IPS DF 19.7 (cell line): ENCODE measurements at places on chromosomes 7 and 10.

DNA sequence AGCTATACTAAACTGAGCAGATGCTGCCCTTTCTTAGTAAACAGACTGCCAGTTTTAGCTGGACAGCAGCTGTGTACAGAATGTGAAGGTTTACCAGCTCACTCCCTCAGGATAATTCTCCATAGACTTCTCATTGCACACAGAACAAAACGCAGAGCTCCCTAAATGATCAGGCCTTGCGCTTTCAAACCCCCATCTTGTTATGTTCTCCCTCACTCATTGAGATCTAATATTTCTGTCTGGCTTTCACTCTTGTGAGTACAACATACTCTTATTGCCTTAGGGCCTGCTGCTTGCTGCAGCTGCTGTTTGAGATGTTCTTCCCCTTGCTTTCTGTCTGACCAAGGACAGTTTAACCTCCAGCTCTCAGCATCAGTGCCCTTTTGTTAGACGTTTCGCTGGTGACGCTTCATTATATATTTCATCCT, 17.3 kb downstream of the VWDE start:
- DNase-seq: no peak

GRCh38 chr10:24153537-24153936, 55.4 kb upstream of the KIAA1217 start:
- no peak for DNase-seq

DNA sequence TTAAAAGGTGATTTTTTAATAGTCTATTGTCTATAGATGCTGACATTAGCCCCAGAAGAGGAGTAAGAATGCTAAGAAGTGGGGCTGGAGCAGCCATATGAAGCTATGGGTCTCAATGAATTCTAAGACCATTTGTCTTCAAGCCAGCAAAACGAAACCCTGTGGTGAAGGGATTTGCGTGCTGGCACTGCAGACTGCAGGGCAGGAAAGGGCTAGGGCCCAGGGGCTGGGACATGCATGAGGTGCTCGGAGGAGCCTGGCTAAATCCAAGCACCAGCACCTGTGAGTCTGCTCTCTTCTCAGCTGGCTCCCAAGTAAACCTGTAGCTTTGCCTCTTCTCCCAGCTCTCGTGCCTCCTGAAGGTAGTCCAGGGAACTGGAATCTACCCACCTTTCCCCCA, 1.3 kb upstream of the NDST2 start:
- no peak for DNase-seq

DNA sequence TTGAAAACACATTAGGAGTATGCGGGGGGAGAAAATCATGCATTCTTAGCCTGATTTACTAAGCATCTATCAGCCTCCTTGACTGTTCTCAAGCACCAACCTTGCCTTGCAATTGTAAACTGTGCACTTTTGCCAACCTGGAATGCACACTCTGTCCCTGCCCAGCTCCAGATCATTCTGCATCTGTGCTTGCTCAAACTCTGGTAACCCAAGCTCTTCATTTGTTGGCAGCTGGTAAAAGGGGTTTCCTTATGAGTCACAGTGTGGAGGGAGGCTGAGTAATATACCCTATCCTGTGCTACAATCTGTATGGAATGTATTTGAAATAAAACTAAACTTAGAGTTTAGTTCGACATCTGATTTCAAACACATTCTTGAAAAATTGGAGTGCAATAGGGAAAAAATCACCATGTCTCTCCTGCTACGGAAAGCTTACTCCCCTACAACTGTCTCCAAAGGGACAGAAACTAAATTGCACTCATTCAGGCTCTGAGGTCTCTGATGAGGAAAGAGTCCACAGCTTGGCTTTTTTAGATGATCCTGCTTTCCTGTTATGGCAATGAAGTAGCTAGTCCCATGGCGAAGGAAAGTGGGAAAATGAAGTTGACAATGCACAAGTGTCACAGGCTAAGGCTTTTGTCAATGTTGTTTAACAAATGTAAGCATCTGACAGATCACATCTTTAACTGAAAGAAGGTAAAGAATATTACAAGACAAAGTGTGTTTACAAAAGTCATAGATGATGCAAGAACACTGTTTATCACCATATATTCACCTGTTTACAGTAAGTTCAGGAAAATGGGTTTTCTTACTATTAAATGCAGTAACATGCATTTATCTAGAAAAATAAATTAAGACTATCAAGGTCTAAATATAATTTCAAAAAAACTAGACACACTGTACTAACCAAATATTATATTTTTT, 61.9 kb downstream of the TES start:
- DNase-seq: no peak

DNA sequence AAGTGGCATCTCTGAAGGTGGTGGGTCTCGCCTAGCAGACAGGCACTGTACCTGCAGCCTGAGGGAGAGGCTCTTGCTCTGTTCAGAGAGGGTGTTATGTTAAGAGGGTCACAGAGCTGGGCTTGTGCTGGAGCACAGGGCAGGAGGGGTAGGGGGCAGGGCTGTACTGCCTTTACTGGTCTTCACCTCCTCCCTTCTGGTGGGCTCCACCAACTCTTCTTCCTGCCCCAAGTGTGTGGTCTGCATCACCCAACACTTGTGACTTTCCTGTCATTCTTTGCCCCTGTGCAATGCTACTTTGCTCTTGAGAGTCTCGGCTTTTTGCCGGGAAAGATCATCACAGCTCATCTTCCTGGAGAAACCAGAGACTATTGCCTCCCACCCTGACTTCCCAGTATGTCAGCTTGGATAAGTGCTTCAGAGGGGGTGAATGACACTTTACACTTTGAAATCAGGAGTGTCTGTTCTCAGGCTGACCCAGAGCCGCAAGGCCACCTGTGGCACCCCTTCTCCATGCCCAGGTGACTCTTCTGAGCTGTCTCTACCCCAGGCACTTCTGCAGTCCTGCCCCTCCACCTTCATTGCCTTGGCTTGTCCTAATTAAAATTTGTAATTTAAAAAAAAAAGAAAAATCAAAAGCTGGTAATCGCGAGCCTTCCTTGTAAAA, 38.4 kb upstream of the IKZF1 start:
- no peak for DNase-seq

GRCh38 chr7:37027104-37027503, 302.8 kb upstream of the AOAH start:
- DNase-seq: no peak

GRCh38 chr7:57651006-57651405, 201.0 kb downstream of the ZNF716 start:
- DNase-seq: no peak

DNA sequence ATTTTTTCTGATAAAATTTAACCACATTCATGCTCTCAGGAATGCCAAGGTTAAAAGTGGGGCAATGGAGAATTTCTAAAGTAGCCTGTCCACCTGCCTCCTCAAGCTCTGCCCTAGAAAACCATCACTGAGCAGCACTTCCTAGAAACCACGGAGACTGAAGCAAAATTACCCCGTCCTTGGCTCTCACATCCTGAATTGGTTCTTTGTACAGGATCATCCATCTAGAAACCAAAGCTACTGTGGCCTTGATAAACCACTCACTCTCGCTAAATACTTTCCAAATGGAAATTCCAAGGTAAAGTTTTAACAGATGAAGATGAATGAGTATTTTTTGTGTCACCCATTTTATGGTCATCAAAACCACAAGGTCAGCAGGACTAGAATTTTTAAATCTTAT, 96.6 kb downstream of the AVL9 start:
- DNase-seq: no peak

- DNase-seq: no peak
Observed at GRCh38 chr7:33250421-33250871, 121.1 kb downstream of the BBS9 start.

GRCh38 chr7:13321316-13321715, 633.9 kb downstream of the ARL4A start:
- no peak for DNase-seq

DNA sequence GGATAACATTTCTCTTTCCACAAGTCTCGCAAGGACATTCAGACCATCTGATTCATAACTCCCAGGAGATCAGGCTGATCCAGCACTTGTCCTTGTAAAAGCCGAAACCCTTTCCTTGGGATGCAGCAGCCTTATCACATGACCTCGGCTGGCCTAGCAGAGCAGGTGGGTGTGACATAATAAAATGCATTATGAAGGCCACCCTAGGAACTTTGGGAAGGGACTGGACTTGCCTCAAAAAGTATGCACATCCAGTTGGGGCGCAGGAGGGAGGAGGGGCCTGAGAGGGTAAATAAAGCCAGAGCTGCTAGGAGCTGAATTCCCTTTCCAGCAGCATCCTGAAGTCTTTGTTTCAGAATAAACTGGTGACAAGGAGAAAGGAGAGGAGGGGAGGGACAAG, 260.8 kb downstream of the SNX13 start:
- DNase-seq: no peak

- DNase-seq: no peak
Observed at GRCh38 chr10:31689233-31689632, 239.4 kb downstream of the ARHGAP12 start.

GRCh38 chr7:121228779-121229178, 100.0 kb upstream of the WNT16 start:
- DNase-seq: no peak

- DNase-seq: no peak
Observed at GRCh38 chr10:117509573-117509972, 33.0 kb upstream of the EMX2 start.

DNA sequence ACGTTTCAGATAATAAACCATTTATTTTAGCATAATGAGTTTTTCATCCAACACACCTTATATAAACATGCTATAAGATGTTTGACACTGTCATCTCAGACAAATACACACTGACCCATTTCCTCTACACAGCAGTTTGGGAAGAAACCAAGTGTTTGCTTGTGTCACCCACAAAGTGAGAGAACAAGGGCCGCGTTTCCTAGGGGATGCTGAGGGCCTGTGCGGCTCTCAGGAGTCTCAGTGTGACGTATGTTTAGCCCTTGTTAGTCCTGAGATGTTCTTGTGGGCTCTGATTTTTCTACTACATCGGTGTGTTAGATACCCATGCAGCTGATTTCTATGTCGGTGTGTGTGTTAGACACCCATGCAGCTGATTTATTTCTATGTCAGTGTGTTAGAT, 266.3 kb downstream of the DIP2C start:
- DNase-seq: no peak

DNA sequence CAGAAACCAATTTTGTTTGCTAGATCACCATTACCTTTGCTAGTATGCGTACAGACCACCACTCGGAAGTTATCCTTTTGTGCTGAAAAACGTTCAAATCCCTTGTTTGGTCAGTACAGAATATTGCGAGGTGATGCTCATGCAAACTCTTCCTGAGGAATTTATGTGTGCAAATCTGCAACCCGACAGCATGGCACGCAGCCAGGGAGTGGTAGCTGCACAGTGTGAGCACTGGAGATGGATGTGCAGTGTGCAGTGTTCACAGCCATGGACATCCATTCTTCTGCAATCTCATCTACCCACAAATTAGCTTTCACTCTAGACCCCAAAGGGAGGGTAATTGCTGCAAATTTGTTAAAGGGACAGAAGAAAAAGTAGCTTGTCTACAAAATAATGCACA, 72.2 kb downstream of the CACUL1 start:
- no peak for DNase-seq

- no peak for DNase-seq
Observed at GRCh38 chr10:37490266-37490665, 364.9 kb downstream of the ANKRD30A start.

DNA sequence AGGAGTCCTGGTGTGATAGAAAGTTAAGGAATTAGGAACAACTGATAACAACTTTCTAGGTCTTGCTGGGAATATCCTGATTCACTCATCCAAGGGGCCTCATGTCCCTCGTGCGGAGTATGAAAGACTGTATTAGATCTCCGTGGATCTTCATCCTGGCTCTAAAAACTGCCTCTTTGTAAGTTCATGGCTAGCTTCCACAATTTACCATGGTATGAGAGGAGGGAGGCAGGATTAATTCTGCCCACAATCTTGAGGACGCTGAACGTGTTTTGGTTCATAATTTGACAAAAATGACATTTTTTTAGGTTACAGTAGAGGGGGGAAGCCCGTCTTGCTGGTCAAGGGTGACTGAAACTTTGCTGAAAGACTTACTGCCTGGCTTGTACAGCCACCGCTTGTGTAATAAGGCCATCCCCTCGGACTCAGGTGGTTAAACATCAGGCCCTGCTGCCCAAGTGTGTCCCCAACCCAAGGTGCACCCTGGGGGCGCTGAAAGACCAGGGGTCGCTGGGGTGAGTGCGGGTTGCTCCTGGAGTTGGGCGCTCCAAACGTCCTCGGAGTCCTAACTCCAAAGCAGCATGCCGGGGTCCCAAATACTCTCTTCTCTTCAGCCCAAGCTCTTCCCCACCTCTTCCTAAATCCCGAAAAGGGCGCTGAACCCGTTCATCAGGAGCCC, 733 bp downstream of the HIBADH start:
- DNase-seq: no peak

DNA sequence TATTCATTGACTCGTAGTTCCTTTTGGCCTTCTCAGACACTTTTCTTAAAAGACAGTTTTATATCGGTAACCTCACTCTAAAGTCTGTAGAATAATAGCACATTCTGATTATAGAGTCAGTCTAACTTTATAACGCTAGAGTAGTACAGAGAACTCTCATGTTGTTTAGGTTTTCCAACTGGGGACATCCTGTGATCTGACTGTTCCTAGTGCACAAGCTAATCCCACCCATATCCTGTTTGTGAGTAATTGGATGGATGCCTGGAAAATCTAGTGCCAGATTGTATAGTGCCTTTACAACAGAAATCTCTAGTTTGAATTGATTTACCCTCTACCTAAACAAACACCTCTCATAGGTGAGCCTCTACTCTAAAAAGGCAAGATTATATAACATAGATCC, 107.4 kb downstream of the ZEB1 start:
- DNase-seq: no peak

DNA sequence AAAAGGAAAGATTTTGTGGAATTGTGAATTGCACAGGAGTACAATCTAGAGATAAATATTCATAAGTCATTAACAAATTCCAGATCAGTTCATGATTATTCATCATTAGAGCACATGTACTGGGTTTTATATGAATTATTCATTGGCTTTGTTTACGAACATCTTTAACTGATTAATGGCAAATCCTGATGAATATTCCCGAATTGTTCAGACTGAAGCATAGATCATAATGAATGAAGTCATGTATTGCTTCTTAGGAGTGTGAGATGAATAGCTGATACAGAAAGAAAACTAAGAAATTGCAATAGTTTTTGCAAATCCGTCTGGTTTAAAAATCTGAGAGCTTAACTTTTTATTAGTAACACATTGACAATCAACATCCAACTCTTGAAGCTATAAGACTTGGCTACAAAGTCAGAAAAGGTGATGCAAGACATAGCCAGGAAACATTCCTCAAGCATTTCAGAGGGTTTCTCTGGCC, 183.6 kb upstream of the DGKB start:
- DNase-seq: no peak

DNA sequence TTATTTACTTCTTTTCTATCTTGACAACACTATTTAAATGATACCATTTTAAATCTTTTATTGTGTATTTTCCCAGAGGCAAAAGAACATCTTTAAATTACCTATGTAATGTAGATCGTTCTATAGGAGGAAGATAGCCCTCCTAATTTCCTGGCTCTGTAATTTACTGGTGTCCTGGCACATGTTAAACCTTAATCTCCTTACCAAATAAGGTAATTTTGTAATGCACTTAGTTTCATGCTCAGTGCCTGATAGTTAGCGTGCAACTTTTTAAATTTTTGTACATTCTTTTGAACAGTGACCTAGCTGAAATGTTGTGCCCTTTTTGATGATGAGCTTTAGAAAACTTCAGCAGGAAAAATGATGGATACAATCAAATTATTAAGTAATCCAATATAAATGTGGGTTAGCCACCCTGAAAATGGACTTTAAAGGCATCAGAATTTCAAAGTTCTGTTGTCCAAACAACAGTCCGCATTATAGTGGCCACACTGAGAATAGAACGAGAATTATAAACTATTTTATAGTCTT, 81.4 kb downstream of the ABCB5 start:
- no peak for DNase-seq
